ENCODE measurements at places on chromosomes 4 and X.

DNA sequence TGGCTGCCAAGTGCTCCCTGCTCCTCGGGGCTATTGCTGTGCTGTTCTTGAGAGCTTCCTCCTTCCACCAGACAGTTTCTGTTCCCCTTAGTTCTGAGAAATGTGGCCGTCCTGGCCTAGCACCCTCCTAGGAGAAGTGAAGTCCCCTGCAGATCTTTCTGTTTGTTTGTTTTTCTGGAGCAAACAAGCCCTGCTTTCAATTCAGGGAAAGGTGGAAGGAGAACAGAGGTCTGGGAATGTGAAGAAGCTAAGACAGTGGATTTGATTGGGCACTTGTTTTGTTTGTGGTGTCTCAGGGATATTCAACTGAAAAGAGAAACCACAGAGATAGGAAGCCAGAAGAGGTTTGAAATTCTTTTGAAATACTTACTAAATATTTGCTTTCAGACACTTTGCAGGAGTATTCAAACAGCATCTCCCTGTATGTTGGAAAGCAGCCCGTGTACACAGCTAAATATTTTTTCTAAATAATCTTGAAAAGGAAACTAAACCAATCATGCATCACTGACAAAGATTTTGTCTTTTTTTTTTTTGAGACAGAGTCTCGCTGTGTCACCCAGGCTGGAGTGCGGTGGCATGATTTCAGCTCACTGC is 36.5 kb upstream of the PPM1K start:
- DNase-seq: peak; percentile 44

- no peak for DNase-seq
These were observed 63.5 kb upstream of the TENM3 start for GRCh38 chr4:182179751-182180150.

- DNase-seq: peak; percentile 34
These were observed 74.4 kb downstream of the PDLIM5 start for GRCh38 chr4:94525993-94526728.

- DNase-seq: peak; percentile 76
These were observed 113.4 kb downstream of the SCLT1 start for GRCh38 chr4:128979934-128980333.

- DNase-seq: no peak
These were observed 96.2 kb upstream of the MXRA5 start for GRCh38 chrX:3442691-3443090.

- DNase-seq: peak; percentile 49
These were observed 5.6 kb downstream of the PCDH10 start for GRCh38 chr4:133154725-133155124.

GRCh38 chr4:130071746-130072145 is 975.8 kb downstream of the C4orf33 start:
- no peak for DNase-seq

GRCh38 chrX:82163701-82164100 is 961.8 kb downstream of the SH3BGRL start:
- no peak for DNase-seq

DNA sequence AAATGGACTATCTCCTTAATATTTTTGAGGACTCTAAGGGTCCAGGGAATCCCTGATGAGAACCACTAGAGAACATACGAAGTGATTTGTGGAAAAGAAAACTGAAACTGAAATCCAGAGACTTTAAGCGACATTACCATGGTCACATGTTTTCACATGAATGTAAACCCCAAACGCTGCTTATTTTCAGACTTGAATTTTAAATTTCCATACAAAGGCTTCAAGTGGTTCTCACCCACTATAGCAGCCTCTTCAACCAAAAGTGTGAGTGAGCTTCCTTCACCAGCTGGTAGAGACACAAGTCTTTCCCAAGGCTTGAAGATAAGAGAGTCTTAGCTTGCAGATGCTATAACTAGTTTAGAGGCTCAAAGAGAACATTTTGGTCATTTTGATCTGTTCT is 232.7 kb downstream of the MGST2 start:
- DNase-seq: no peak

GRCh38 chr4:142104041-142104440 is 467.7 kb downstream of the IL15 start:
- DNase-seq: no peak

- no peak for DNase-seq
These were observed 385 bp downstream of the LYAR start for GRCh38 chr4:4289597-4289940.

- no peak for DNase-seq
These were observed 60.8 kb downstream of the EGF start for GRCh38 chr4:109973529-109973905.

GRCh38 chr4:17336986-17337385 is 174.9 kb downstream of the QDPR start:
- no peak for DNase-seq

DNA sequence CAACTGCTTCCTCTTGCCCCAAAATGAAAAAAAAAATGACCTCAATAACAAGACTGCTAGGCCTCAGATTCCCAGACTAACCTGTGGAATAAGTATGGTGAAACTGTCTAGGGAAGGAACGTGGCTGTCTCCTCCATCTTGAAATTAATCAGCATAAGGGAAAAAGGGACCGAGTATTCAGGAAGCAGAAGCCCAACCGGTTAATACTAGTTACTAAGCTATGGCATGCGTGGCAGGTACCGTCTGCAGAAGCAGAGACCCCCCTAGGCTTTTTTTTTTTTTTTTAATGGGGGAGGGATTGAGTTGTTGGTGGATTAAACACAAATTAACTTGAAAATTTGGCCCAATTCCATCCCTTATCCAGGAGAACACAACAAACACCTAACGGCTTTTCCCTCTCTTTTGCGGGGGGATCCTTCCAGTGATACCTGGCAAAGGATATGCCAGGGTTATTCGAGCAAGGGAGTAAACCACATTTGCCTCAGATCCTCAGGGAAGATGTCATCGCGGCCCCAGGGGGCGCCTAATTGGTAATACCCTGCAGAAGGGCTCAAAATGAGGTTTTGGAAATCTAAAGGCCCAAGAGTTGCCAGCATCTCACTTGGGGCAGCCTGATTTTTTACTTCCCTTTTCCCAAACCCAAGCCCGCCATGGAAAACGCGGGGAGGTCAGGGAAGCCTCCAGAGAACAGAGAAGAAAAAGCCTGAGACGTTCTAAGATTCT is 893 bp downstream of the RLIM start:
- peak; percentile 24 for DNase-seq

DNA sequence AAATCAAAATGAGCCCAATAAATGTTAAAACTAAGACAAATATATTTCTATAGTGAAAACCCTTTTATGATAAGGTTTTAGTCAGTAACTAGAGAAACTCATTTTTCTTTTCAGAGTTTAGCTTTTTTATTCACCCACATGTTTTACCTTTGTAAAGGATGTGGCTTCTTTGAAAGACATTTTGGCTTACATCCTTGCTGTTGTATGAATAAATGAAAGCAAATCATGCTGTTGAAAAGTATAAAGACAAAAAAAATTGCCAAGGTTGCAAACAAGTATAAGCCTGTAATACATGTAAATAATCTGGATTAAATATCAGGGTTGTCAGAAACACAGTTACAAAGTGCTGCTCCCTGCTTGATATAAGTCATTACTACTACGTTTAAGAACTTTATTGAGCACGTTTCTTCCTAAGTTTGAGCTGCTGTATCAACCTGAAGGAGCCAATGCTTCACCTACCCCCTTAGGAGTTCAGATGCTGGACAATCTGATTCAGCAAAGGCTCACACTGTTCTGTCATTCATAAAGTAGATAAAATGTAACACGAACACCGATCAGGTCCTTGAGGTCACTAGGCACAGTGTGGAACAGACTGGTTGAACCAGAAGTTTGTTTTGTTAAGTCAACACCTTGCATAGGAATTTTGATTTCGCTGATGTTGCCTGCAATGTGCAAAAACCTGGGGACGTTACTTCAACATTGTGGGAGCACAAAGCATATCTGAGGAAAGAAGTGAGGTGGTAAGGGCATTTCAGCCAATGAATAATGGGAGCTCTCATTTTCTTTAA is 321.2 kb upstream of the BMP3 start:
- no peak for DNase-seq

DNA sequence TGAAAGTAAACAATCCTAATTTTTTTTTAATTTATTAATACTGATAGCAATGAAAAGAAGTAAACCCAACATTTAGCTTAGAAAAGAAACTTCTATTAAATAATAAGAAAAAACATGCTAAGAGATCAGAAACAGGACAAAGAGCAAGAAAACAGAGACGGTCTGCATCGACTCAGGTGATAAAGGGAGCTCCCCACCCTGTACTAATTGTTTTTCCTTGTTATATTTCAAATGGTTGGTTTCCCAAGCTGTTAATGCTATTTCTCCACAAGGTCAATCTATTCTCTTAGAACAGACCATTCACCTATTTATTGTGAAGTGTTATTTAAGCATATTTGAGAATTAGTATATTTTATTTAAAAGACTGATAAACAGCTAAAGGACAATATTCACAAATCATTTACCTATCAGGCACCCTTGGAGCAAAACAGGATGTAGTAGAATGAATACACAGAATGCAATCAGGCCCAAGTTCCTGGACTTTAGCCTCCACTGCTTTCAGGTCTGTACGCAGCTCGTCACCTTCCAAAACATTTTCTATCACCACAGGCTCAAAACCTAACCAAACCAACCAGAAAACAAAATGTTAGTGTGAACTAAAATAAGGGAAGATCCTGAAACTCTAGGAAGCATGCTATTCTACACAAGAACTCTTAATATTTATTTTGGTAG is 5.5 kb downstream of the SEPSECS start:
- DNase-seq: no peak

DNA sequence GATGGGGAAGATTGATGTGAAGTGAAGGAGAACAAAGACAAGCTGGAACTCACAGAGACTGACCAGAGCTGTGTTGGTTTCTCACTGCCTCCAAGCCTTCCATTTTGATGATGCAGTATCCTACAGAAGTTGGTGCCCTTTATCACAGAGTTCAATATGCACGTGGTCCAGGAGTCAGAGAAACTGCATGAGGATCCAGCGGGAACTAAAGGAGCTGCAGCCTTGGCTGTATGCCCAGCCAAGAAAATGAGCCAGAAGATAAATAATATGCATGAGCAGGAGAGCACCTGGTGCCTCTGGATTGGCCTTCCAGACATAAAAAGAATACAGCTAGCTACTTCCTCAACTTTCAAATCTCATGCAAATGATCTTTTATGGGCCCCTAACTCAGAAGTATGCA is 44.3 kb upstream of the DCLK2 start:
- no peak for DNase-seq

DNA sequence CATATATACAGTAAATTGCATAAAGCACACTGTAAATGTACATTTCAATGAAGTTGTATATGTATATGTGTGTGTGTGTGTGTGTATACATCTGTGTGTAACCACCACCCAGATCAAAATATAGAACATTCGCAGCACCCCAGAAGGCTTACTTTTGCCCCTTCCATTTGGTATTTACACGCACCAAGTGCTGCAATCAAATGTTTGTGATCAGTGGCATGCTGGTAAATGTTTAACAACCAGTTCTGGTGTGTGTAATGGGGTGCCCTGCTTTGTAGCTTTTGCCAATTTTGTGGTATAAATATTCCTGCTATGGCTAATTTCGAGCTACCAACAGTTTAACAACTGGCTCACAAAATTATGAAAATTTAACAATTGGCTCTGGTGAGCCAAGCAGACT is 101.3 kb downstream of the RTL5 start:
- no peak for DNase-seq

- DNase-seq: no peak
These were observed 4.8 kb downstream of the PROM1 start for GRCh38 chr4:16079046-16079445.

DNA sequence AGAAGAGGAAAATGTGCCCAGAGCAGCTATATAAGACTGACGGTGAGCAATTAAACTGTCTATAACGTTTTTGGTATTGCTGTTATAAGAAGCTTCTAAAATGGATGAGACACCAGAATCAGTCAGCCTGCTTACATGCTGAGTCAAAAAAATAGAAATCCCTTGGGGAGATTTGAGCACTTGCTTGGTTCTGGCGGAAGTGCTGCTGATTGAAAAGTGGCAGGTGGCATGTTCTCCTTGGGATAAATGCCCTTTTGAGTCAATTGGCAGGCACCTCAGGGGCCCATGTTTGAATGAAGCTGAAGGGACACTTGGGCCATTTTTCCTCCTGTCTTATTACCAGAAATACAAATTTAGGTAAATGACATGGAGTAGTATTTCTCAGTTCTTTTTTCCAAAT is 148.7 kb downstream of the PTCHD1 start:
- no peak for DNase-seq

- DNase-seq: peak; percentile 80
These were observed 56.9 kb upstream of the PRPS1 start for GRCh38 chrX:107571296-107571998.

DNA sequence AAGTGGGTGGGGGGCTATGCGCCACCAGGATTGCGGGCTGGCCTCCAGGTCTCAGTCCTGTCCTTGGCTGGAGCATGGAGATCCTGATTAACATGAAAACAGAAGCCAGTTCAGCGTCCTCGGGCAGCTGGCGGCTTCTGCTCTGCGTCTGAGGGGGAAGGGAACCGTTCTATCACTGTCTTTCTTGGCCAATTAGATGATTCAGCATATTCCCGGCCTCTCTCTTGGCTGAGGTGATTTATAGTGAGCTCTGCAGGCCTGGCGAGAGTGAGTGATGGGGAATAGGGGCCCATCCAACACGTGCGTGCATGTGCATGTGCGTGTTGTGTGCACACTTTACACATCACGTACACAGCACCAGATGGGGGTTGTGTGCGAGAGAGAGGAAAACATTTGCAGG is 145.8 kb upstream of the ATP6AP2 start:
- no peak for DNase-seq

DNA sequence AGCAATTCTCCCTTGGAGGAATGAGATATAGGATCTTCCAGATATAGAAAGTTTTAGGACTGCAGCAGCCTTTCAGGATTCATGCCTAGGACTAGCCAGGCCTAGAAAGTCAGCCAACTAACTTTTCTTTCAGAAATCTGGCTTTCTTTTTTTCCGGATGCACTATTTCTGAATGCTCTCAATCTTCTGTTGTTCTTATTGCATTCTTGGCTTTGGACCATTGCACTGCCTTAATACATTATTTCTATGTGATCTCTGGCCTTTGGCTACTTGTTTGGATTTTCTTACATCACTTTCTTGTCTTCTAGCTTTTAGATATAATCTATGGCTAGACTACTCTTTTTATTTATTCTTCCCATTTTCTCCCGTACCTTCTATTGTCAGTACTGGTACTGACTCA is 813.1 kb upstream of the HTR2C start:
- DNase-seq: no peak

DNA sequence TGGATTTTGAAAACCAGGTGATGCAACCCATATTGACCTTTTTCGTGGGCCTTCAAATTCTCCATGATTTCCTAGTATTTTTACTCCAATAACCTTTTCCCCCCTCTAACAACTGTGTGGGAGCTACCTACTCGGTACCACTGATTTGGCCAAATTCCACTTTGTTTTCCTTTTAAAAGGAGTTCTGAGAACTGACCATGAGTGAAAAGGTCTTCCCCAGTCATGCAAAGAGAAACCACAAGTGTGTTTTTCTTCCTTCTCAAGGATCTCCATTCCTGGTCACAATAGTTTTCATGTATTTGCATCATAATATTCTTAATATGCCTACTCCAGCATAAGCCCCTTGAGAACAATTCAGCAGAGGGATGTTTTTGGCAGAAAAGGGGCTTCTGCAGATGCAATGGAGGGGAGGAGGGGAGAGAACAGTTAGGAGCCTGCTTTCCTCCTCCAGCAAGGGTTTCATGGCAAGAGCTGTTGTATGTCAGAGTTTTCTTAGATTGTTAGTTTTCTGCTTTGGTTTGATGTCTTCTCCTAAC is 195.3 kb upstream of the ANXA3 start:
- DNase-seq: no peak

GRCh38 chrX:13732246-13733067 is 2.0 kb downstream of the TRAPPC2 start:
- peak; percentile 17 for DNase-seq
